Stimulated activated CD4-positive, alpha-beta T cell treated with anti-CD3 and anti-CD28 coated beads, TNF-alpha, amount 100 ng/mL, for 4 hours (primary cell): ENCODE measurements at places on chromosomes 3 and 15.

DNA sequence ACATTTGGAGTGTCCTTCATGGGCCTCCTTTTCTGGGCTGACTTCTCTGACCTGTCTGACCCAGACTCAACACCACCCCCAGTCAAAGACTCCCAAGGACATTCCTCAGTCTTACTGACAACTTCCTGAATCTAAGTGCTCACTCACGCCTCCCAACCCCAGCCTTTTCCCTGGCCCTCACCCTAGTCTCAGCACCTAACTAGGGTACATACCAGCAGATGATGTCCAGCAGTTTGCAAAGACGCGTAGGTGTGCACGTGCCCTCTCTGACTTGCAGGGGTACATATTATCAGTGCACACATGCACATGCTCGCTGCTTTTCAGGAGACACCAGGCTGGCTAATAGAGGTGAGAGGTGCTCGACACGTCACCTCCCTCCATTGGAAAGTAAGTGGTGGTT is 38.7 kb upstream of the SLCO2A1 start:
- DNase-seq, result no peak

DNA sequence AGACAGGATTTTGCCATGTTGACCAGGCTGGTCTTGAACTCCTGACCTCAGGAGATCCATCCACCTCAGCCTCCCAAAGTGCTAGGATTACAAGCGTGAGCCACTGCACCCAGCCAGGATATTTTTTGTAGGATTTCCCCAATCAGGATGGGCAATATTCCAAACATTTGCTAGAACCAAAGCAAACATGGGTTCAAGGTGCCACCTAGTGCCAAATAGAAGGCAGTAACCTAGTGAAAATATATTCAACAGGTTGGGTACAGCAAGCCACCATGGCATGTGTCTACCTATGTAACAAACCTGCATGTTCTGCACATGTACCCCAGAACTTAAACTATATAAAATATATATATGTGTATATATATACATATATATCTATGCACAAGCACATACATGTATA is 185.9 kb upstream of the CADM2 start:
- DNase-seq, result no peak

DNA sequence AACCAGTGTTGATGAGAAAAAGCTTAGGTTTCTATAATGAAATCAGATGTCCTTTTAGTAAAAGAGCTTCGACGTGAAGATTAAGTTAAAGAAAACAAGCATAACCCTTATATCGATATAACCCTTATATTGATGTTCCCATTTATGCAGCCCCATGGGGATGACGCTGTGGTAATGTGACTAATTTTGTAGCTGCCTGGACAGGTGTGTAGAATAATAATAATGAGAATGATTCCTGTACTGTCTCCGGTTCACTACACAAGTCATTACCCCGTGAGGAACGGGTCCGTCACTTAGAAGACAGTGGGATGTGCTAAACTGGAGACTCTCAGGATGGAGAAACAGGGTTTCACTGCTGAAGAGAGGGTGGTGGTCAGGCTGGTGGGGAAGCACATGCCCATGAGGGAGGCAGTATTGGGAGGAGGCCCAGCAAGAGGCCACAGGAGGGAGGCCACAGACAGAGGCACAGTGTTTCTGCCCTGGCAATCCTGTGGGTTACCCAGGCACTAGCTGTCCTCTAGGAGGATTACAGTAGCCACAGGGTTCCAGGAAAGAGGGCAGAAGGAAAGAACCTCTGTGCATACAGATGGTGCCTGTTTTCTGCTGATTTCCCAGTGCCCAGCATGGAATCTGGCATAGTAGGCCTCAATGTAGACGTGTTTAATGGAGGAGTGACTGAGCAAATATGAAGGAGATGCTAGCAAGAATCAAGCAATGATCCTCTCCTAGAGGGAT is 191.1 kb upstream of the TSC22D2 start:
- DNase-seq, result no peak

DNA sequence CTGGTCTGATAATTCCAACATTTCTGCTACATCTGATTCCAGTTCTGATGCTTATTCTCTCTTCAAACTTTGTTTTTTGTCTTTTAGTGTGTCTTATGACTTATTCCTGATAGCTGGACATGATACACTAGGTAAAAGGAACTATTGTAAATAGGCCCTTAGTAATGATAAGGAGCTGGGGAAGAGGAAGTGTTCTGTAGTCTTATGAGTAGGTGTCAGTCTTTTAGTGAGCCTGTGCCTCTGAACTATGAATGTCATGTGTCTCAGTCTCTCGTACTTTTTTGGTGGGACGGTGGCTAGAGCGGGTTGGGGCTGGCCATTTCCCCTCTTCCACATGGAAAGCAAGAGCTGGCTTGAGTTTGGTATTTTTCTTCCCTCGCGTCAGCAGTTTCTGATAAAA is 41.2 kb downstream of the PCCB start:
- no peak for DNase-seq

DNA sequence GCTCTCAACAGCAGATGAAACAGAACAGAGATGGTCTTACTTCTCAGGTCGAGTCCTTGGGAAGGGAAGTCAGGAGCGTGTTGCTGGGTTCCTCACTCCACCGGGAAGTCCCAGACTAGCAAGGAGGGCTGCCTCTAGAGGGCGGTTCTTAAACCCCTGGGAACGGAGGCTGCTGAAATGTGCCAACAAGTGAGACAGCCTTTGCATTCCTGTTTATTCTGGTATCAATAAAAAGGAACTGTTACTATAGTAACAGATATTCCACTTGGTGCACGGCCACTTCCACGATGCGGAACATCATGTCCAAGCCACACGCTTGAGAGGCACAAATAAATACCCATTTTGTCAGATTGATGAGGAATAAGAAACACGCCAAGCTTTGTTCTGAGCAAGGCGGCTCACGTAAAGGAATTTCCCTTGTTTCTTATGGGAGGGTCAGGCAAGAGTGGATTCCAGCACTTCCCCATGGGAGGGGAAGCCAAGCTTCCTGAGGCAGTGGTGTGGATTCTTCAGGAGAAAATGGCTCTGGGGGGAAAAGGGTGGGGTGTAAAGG is at the start of gene FAM107A:
TSS of gene FAM107A (minus strand) at position 123 of the 553 bp plus-strand sequence. CDS start 7,531 bp downstream, outside the sequence.
- DNase-seq, result no peak

DNA sequence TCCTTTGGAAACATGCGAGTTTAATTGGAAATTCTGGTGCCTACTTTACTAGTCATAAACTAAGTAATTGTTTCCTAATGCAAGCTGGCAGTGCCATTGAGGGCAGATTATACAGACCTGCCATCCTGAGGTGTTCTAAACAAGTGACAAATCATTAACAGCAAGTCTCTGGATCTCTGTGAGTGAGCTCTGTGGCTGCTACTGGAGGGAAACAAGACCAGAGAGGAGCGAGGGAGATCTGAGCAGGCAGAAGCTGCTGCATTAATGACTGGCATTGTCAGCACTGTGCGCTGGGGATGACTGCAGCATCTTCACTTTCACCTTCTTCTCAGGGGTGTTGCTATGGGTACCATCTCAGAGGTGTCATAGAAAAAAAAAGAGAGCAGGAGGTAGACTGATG is 308.4 kb upstream of the DPH6 start:
- no peak for DNase-seq

- DNase-seq, result no peak
These were observed 53.5 kb downstream of the AMOTL2 start for GRCh38 chr3:134320749-134321148.

DNA sequence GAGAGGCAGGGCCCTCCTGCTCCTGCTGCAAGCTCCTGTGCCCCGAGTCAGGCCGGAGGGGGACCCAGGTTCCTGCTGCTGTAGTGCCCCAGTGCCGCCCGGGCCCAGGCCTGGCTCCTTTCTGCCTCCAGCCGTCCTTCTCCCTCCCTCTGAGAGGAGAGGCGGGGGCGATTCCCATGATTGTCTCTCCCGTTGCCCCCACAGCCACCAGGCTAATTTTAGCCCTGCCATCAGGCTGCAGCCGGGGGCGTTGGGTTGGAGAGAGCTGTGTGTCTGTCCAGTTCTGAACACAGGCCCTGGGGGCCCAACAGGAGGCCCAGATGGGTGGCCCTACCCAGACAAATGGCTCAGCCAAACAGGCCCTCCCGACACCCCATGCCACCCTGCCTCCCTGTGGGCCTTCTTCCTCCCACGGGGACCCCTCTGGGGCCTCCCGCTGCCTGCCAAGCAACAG is 214.8 kb downstream of the TBC1D2B start:
- no peak for DNase-seq

DNA sequence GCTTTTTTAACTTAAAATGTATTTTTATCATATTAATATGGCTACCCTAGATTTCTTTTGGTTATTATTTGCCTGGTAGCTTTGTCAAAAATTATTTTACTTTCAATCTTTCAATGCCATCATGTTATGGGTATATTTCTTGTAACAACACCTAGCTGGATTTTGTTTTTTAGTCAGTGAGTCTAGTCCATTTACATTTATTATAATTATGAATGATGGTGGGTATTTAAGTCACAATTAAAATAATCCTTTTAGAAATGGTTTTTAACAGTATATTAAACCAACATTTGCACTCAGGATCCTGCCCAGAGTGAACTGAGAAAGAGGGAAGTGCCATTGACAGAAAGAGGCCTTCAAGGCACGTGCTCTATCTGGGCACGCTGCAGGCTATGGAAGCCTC is 39.8 kb upstream of the NUDT16 start:
- no peak for DNase-seq

DNA sequence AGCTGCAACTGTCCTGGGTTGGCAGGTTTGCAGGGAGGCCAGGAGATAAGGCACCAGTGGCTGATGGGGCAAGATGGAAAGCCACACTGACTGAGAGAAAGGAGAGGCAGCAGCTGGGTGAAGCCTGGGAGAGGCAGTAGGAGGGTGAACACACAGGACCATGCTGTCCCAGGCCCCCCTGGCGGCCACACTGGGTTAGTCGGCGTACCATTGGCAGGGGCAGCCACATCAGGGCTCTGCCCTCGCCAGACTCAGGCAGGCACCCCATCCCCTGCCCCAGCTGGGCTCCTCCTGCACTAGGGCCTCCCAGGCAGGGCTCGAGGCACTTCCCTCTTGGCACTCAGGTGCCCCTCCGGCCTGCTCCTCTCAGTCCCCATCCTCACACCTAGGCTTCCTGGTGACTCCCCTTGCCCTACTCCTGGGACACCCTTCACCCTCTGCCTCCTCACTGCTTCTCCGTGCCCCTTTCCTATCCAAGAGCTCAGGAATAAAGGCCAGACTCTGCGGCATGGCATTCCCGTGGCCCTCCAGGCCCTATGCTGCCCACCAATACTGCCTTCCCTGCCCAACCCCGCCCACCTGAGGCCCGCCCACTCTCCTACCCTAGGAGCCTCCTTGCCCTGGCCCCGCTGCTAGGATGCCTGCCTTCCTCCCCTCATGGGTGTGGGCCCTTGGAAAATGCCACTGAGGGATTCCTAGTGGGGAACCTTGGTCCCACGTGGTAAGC is 28.7 kb upstream of the DUSP7 start:
- DNase-seq, result no peak

DNA sequence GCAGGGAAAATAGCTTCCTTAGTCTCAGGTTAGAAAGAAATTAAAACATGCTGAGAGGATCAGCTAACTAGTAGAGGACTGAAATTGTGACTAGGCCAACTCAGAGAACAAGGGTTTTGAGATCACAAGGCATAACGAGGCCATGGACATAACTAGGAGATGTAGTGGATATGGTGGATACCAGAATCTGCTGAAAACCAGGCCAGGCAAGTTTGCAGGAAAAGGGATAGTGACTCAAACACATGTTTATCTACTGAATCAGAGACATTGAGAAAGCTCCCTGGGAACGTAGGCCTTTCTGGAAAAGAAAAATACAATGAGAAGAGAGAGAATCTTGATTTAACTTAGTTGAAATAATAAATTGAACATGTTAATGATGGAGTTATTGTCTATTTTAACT is 326.5 kb upstream of the GBE1 start:
- no peak for DNase-seq

GRCh38 chr3:183244219-183244618 is 8.8 kb upstream of the B3GNT5 start:
- no peak for DNase-seq

GRCh38 chr15:76667943-76668715 is 237.0 kb downstream of the SCAPER start:
- no peak for DNase-seq

- no peak for DNase-seq
These were observed 64.3 kb downstream of the TSC22D2 start for GRCh38 chr3:150472421-150472820.

DNA sequence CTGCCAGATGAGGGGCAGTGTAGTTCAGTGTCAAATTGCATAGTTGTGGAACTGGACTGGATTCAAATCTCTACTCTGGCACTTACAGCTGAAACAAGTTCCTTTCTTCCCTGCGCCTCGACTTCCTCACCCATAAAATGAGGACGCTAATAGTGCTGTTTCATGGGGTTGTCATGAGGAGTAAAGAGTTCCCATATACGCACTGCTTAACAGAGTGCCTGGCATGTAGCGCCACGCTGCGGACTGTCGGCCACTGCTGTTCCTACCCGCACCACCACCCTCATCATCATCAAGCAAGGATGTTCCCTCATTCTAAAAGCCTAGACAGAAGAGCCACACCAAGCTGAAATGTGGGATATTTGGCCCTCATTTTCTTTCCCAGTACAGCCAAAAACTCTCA is 91.9 kb downstream of the CHDH start:
- DNase-seq, result no peak

- DNase-seq, result no peak
These were observed 300.1 kb upstream of the LYSMD4 start for GRCh38 chr15:100033140-100033857.

GRCh38 chr15:94704421-94704820 is 473.1 kb downstream of the MCTP2 start:
- no peak for DNase-seq

DNA sequence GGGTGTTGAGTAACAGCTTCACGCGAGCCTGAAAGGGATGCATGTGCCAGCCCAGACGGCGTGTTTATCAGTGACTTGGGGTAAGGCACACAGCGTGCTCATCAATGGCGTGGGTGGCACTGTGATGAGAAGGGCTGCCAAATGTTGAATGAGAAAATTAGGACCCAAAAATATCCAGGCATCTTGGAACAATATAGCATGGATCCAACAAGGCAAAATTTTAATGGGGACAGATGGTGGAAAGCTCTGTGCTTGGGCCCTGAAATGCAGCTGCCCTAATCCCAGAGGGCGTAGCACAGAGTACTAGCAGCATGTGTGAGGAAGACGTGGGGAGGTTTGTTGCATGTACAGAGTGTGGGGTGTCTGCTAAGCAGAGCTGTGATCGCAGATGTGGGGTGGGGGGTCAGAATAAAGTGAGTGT is 48.9 kb downstream of the SSUH2 start:
- DNase-seq, result no peak

DNA sequence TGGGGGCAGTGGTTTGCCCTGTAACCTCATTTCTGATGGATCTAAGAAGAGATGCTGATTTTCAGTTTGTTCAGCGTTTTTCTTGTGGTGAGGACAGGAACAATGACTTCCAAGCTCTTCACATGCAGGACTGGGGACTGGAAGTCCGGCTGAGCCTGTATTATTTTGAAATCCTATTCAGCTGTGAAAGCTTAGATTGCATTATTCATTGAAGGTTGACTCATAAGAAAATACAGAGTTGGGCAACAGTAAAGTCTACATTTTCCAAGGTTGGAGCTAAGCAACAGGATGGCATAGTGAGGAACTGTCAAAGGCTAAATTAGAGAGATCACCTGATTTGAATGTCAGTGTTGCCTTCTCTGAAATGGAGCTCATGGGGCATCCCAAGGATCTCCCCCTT is 230.9 kb upstream of the FEZF2 start:
- no peak for DNase-seq

- no peak for DNase-seq
These were observed 14.3 kb upstream of the SRP14 start for GRCh38 chr15:40053079-40053830.
